ENCODE measurements at places on chromosomes 7 and 10. TPM values are rescaled to one million over a fixed set of nuclear protein-coding genes. Genes with fewer than 3 reads are reported as not detected.

The CAMK2B gene
- 0.18 TPM for total RNA-seq

The MMD2 gene
- total RNA-seq = not detected

The CALHM3 gene
- not detected for total RNA-seq

The ZNF503 gene
- 0.83 TPM for total RNA-seq

The MYL7 gene
- not detected for total RNA-seq

The SPDYE8 gene
- total RNA-seq = not detected

The PTF1A gene
- total RNA-seq = not detected

The ZNF727 gene
- not detected for total RNA-seq

The ACADSB gene
- total RNA-seq = 10.6 TPM

The SUN3 gene
- total RNA-seq = not detected

The SCART1 gene
- total RNA-seq = 0.28 TPM

The GTF2IRD1 gene
- 5.0 TPM for total RNA-seq

The ACBD7 gene
- 1.1 TPM for total RNA-seq

The CNPY1 gene
- total RNA-seq = not detected

The KNDC1 gene
- total RNA-seq = 0.56 TPM

The CFTR gene
- total RNA-seq = under 0.01 TPM

Data from IMR-90 (cell line).